Bronchial epithelial cell (primary cell): ENCODE measurements at places on chromosomes 1 and 21.
A peak's percentile ranks its signal among the peaks of the same experiment; 100 is the strongest.

DNA sequence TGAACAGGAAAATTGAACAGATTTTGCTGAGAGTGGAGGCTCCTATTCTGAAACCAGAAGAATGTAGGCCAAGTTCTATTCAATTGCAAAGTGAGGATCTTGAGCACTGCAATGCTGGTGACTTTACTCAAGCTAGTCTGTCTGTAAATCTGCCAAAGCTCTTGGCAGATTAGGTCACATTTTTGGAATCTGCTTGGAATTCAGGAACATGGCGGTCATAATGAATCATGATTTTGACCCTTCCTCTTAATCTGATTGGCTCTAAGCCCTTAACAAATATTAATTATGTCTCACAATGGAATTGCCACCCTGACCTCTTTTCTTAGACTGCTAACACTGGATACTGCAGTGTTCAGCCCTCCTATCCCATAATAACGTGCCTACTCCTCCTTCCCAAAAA, 7.2 kb upstream of the GNG12 start:
- peak; percentile 80 for DNase-seq

DNA sequence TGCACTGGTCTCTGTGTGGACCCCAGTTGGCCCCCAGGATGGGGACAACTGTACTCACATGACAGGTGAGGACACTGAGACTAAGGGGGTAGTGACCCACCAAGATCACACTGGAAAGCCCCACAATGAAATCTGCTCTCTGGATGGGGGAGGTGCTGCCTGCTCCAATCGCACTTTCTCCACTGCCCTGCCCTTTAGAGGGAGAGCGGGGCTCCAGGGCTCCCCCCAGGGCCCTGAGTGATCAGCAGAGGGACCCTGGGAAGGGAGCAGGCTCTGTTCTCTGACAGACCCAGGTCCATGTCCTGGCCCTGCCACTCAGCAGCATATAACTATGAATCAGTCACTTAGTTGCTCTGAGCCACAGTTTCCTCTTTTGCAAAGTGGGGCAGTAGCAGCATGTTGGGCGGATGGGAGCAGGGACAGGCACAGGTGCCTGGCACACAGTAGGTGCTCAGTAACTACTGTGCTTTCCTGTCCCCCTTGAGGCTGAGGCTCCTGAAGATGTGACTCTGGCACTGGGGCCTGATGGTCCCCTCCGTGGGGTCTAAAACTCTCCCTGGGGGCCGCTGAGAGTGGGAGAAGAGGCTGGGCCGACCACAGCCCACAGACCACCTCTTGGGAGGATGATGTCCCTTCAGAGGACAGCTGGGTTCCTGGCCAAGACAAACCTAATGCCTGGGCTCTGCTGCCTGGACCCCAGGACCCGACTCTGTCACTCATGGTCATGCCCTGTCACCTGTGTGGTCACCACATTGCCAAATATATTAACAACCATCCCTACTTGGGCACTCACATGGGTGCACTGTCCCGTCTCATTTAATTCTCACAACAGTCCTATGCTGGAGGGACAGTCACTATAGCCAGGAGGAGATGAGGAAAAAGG, 222.7 kb downstream of the PTPRU start:
- no peak for DNase-seq

DNA sequence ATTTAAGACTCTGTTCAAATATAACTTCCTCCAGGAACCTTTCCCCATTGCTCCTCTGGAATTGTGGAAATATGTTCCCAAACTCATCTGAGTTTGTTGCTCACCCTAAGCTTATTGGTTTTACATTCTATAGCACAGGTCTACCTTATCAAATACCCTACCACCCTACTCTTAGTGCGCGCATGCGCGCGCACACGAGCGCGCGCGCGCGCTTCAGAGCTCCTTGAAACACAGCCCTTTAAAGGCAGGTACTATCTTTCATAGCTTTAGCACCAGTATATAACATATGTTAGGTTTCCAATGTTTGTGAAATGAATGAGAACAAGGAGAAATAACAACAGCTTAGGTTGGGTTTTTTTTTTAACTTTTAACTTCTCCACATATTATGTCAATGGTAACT, 3.5 kb downstream of the IPP start:
- no peak for DNase-seq

- DNase-seq, result no peak
These were observed 7.9 kb downstream of the KIF21B start for GRCh38 chr1:201015551-201016091.

- no peak for DNase-seq
These were observed at the start of gene PLA2G2E for GRCh38 chr1:19923137-19923952. Gene PLA2G2E (minus strand): TSS chr1:19923617. CDS start chr1:19923559, 58 bp downstream.

DNA sequence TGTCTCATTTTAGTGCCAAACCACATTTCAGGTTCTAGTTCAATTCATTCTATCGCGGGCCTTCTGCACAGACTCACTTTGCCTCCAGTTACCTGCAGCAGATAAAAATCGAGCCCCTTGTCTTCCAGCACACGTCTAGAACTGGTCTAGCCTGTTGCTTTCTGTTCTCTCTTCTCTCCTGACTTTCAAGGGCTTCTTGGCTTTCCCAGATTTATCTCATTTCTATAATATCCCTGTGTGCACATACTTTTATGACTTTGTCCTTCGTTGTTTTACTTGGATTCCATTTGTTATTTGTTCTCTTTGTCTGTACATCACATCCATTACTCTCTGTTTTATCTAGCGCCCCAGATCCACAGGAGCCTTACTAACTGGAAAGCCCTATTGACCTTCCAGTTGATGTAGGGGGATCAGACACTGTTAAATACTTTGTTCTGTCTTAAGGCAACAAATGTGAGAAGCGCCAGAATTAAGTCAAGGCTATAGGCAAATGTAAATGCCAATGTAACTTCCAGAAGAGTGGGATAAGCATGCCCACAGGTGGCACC, 284.5 kb upstream of the ADGRL4 start:
- DNase-seq, result no peak

DNA sequence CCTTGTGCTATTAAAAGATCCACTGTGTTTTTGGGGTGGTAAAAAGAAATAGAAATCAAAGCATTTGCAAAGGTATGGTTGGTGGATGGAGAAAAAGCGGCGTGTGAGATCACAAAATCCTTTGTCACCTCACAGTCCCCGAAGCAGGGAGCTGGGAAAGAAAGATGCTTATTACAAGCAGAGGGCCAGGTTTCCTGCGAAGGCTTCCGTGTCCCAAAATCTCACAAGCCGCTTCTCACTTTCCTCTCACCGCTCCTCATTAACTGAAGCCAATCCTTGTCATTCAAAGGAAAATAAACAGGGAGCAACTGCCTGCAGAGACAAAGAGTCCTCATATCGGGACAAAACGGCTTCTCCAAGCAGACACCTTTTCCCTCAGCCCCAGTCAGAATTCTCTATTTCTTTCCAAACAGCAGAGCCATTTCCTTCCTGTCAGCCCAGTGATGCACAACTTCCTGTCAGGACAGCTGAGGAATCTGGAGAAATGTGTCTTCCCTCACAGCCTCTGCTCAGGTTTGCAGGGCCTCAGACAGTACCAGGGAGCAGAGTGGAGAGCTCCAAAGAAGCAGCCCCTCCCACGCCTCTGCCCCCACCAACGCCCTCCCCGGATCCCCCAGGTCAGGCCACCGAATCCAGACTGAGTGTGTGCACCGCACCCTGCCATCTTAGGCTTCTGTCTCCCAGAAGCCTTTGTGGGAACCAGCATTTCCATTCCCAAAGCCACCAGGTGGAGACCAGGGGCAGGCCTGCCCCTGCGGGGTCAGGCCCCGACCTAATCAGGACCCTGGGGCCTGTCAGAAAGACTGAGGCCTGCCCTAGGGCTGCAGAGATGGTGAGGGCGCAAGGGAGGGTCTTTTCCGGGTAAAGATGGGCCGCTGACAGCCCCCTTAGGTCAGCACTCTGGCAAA, 29.6 kb downstream of the KCNN3 start:
- DNase-seq, result no peak

GRCh38 chr1:115296981-115297380, 41.1 kb downstream of the NGF start:
- no peak for DNase-seq

GRCh38 chr1:220195701-220196100, 76.6 kb downstream of the RAB3GAP2 start:
- no peak for DNase-seq

DNA sequence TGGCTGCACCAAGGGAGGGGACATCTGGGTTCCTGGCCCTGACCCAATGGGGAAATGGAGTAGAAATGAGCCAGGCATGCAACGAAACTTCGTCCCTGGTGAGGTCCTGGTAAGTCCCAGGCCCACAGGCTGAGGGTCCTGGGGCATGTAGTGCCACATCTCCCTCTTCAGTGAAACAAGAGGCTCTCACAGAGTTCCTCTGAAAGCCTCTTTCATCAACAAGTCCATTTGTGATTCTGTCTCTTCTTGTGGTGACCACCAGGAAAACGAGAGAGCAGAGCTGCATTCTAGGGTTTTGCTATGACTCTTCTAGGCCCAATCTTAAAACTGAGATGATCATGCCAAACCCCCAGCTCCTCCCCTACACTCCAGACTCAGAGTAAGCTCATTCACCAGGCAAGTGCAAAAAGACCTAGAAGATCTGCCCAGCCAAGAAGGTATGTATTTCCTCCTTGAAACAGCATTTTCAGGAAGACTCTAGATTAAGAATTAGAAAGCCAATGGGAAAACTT, 24.3 kb upstream of the RNF220 start:
- DNase-seq, result no peak

GRCh38 chr1:1928231-1929101, 9.4 kb upstream of the TMEM52 start:
- no peak for DNase-seq

DNA sequence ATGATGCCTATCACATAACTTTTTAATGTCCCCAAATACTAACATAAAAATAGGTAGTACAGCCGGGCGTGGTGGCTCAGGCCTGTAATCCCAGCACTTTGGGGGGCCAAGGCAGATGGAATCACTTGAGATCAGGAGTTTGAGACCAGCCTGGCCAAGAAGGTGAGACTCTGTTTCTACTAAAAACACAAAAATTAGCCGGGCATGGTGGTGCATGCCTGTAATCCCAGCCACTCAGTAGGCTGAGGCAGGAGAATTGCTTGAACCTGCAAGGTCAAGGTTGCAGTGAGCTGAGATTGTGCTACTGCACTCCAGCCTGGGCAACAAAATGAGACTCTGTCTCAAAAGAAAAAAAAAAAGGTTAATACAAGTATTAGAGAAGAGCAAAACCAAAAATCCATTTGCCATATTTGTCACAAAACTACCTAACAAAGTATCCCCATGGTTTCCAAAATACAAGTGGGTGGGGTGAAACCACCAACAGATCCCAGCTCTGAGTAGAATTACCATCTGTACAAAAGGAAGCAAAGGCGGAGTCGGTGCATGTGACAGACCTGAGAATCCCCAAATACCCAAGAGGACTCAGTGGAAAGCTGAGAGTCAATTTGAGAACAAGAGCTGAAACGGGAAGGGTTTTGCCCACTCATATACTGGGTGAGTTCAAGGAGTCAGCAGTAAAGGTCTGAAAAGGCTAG, 113.2 kb downstream of the TOMM20 start:
- no peak for DNase-seq

GRCh38 chr21:44692798-44693512, 4.0 kb upstream of the KRTAP10-12 start:
- DNase-seq, result no peak

- no peak for DNase-seq
These were observed 173.6 kb upstream of the RAB4A start for GRCh38 chr1:229097356-229097755.

DNA sequence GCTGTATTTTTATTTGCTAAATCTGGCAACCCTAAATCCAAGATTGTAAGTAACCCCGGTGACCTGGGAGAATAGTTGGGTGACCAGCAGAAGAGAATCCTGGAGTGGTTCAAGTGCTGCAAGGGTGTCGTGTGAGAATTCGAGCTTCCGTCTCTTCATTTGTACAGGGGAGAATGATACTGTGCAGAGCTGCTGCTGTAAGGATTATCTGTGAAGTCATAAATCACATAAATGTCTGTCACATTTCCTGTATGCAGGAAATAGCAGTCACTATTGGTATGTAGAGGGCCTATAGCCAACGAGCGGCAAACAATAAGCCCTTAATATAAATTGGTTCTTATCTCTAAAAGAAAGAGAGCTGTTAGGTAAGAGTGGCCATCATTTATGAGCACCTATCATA, 90.7 kb downstream of the ATP1A1 start:
- DNase-seq, result no peak

GRCh38 chr1:160376525-160377131, 9.8 kb downstream of the NHLH1 start:
- DNase-seq, result peak; percentile 64

DNA sequence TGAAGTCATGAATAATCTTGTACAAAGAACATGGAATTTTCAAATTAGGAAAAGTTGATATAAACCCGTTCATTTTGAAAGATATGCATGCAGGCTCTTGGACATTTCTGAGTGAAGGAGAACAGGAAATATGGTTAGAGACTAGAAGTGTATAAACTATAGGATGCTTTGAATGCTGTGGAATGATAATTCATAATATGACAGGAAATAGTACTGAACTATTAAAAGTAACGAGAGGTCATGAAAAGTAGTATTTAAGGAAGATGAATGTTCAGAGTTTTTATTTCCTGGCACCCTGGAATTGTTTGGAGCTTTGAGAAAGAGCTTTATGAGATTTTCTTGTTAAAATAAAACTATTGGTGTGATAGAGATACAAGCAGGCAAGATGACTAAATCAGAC, 18.7 kb upstream of the CRB1 start:
- DNase-seq, result no peak

DNA sequence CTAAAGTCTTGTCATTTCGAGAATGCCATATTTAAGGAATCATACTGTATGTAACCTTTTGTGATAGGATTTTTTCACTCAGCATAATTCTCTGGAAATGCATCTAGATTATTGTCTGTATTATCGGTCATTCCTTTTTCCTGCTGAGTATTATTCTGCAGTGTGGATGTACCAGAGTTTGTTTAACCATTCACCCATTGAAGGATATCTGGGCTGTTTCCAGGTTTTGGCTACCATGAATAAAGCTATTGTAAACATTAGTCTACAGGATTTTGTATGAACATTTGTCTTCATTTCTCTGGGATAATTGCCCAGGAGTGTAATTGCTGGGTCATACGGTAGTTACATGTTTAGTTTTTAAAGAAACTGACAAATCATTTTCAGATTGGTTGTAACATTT, 61.8 kb downstream of the ATP1A1 start:
- no peak for DNase-seq

GRCh38 chr1:58941471-58942289, 157.8 kb upstream of the JUN start:
- DNase-seq, result no peak

- no peak for DNase-seq
These were observed 159.1 kb downstream of the CHRM3 start for GRCh38 chr1:239545466-239545865.

- no peak for DNase-seq
These were observed 130.4 kb downstream of the AJAP1 start for GRCh38 chr1:4784761-4785160.
